Stimulated activated CD4-positive, alpha-beta T cell treated with anti-CD3 and anti-CD28 coated beads, Interleukin-4, amount 100 ng/mL, for 4 hours (primary cell): ENCODE measurements at places on chromosomes 4 and X.

DNA sequence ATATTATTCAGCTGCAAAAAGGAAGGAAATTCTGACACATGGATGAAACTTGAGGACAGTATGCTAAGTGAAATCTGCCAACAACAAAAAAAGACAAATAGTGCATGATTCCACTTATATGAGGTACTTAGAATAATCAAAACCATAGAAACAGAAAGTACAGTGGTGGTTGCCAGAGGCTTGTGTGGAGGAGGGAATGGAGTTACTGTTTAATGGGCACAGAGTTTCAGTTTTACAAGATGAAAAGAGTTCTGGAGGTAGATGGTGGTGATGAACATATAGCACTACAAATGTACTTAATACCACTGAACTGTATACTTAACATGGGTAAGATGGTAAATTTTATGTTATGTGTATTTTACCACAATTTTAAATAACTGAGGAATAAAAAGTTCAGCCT lies 212.0 kb upstream of the KLF3 start:
- no peak for DNase-seq

- DNase-seq: no peak
These were observed 2.4 kb upstream of the STIM2 start for GRCh38 chr4:26858035-26858918.

GRCh38 chr4:41799126-41799525 lies 50.6 kb upstream of the PHOX2B start:
- no peak for DNase-seq

GRCh38 chrX:1468250-1468772 lies 15.6 kb upstream of the ASMTL start:
- peak; percentile 64 for DNase-seq

DNA sequence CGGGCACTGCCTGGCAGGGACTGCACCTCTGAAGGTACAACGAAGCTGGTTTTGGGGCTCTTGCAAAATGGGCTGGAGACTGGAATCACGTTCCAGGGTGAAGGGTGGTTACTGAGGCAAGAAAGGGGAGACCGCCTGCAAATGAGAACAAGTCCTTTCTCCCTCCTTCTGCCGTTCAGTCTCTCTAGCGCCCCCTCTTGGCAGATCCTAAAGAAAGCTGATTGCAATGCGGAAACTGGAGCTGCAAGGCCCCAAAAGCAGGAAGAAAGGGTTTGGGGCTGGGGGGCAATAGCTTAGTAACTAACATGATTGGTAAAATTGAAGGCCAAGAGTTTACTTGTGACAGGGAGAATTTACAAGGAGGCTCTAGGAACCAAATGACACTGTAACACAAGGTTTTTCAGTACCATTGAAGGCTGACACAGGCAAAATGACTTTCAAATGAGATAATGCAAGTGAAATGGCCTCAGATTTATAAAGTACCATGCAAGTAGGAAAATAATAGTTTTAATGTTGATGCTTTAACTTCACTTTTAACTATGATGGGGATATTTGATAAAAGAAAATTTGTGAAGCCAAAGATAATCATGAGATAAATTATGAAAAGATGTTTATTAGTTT lies 222.7 kb upstream of the HAND2 start:
- no peak for DNase-seq

DNA sequence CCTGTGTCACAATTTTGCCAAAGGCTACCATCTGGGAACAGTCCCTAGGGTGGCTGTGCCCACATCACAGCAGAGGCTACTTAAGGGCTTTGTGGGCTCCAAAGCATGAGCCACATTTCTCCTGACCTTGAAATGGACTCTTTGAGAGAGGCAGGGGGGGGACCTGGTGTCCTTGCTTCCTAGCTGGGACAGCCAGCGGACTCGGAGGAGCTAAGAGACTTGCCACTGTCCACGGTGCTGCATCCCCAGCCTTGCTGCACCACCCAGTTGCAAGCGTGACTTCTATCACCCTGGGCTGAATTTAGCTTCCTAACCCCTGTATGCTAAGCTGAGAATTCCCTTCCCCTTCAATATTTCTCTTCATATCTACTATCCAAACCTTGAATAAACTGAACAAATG lies 99.0 kb downstream of the PHKA2 start:
- no peak for DNase-seq

GRCh38 chr4:30912098-30912714 lies 192.0 kb downstream of the PCDH7 start:
- no peak for DNase-seq

GRCh38 chr4:150874338-150875226 lies 140.5 kb downstream of the LRBA start:
- no peak for DNase-seq

DNA sequence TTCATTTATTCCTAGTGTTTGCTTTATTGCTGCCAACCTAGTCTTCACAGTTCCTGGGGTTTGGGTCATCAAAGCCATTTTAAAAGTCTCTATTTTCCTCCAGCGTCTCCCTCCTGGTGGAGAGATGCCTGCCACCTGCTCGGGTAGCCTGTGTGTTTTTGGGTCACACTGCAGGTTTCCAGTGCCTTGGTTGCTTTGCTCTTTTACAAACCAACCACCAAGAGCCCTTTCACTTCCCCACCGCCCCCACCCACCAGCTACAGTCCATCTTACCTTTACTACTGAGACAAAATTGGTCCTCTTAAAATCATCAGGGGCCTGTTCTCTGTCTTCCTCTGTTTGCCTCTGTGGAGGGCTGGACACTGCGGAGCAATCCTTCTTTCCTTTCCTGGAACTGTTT lies 280.5 kb upstream of the GATB start:
- no peak for DNase-seq

GRCh38 chr4:109134921-109135320 lies 167.5 kb downstream of the COL25A1 start:
- no peak for DNase-seq

GRCh38 chrX:138711399-138712347 lies at the start of gene FGF13:
Gene FGF13 (minus strand): TSS chrX:138711717. CDS start chrX:138711003, 714 bp downstream.
- no peak for DNase-seq

DNA sequence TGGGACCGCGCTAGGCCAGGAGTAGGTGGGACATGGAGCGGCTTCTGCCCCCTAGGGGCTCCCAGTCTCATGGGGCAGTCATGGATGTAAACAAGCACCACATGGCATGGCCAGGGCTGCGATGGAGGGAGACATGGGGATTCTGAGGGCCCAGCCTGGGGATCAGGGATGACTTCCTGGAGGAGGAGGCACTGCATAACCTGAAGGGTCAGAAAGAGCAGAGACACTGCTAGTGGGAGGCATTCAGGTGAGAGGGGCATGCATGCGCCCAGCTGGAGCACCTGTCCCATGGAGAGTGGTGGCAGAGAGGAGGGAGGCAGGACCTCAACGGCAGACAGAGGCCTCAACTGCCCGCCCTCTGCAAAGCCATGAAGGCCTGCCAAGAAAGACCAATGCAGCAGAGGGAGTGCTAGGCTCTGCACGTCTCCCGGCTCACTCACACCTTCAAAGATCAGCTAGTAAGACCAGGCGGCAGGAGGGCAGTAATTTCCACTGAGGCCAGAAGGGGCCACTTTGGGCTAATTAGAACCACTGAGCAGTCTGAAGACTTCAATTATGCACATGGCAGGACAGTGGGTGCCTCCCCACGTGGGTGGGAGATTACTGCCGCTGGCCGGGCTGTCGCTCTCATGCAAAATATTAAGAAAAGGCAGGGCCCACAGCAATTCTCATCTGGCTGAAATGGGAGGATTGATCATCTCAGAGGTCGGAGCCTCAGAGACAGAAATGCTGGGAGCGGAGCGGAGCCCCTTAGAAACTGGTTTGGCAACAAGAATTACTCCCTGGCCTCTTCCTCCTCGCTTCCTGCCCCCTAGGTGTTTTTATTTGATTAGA lies 69.6 kb downstream of the PPP2R2C start:
- DNase-seq: no peak

GRCh38 chr4:97998203-97998602 lies 145.1 kb downstream of the STPG2 start:
- no peak for DNase-seq

GRCh38 chr4:151052785-151053184 lies 37.7 kb upstream of the LRBA start:
- DNase-seq: no peak

- DNase-seq: no peak
These were observed 623.6 kb upstream of the TENM3 start for GRCh38 chr4:181619651-181620050.

- no peak for DNase-seq
These were observed 71.7 kb downstream of the CFAP299 start for GRCh38 chr4:80407246-80407645.

DNA sequence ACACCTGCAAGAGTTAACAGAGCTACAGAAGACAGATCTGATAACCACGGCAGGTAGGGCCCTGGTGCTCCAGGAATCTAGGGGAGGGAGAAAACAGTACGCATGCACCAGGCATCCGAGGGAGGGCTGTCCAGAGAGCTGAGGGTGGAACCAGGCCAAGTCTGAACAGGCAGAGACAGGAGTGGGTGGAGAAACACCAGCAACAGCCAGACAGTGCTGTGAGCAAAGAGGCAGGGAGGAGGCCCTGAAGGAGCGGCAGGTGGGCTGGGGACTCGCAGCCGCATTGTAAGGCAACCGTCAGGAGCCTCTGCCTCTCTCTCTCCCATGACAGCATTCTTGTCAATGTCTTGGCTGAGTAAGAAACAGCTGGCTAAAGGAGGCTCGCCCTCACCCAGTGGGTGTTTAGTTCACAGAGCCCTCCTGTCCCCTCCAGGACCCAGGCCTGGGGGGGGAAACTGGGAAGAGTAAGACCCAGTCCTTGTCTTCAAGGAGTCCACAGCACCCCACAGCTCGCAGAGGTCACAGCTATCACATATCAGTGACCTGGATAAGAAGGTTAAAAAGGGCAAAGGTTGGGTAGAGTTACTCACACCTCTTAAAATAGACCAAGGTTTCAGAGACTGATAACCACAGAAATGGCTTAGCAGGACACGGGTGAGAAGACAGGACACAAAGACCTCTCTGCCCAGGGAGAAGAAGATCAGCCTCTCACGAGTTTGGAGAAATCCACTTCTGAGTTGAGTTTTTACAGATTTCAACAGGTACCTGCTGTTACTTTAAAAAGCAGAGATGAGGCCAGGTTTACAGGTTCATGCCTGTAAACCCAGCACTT lies 10.5 kb downstream of the ACSL1 start:
- DNase-seq: no peak

GRCh38 chr4:147842573-147842972 lies 110.7 kb downstream of the ARHGAP10 start:
- no peak for DNase-seq

DNA sequence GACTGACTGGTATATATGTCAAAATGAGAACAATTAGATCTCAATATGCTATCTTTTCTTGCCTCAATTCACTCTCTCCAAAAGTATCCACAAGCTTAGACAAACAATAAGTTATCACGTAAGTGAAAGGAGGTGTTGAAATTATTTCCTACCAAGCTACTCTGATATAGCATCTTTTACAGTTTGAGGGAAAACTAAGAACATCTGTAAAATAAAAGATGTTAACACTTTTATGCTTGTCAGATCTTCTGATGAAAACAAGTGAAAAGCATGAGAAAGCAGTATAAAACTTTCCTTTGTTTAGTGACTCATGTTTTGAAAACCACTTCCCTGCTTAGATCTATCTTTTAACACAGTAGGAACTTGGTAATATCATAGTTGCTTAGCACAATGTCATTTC lies 8.4 kb upstream of the MAB21L2 start:
- DNase-seq: no peak

DNA sequence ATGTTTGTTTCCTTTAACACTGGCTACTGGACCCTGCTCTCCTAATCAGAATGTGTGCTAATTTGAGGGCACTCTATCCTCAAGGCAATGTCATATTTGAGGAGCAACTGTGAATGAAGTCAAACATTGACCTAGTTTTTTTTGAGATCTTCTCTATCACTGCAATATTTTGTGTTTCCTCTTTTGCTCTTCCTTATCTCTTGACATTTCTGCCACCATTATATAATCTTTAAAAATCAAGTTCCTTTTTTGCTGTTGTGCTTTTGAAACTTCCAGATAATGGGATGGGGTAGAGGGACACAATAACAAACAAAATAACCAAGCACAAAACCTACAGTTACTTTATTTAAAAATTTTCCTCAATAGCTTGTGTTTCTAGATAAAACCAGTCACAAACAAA lies 7.4 kb upstream of the WDFY3 start:
- no peak for DNase-seq

DNA sequence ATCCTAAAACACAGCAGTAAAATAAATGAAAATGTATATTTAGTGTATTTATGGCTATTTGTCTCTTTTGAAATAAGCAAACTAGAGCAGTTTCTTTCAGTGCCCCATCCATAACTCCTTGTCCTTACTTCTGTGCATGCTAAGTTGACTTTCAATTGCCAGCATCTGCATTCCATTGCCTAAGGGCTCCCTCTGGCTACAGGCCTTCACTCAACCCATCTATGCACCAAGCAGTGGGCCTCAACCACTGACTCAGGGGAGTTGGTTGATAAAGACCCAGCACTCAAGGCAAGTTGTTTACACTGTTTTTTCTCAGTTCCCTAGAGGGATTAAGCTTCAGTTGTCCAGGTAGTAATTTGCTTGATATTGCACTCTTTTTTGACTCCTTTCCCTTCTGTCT lies 265.7 kb downstream of the IQCM start:
- no peak for DNase-seq

GRCh38 chr4:112327965-112328733 lies 31.0 kb downstream of the ALPK1 start:
- no peak for DNase-seq

DNA sequence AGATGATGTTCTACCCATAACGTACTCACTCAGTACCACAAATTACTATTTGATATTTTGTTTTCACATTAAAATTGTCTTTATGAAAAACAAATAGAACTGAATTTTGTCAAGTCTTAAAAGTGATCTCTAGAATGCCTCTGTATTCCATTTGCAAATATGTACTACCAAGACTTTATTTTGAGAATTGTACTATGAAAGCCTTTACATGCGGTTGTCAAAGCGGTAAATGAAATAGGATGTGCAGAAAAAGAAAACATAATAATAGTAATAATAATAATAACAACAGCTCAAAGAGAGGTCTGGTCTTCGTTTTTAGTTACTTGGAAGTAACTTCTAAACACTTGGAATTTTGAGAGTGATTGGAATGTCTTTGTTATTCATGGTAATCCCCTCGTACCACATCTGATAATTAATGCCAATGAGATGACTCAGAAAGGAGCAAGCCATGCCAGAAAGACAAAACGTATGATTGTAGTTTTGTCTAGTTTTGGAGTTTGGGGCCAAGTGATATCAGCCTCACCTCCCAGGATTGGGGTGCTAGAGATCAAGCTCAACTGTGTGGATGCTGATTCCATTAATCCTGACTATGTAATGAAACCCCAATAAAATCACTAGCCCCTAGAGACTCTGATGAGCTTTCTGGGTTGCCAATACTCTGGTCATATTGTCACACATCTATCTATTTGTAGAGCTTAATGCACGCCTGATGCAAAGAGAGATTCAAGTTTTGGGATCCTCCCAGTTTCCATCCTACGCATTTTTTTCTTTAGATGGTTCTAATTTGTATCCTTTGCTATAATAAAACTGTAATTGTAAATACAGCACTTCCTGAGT lies 20.2 kb upstream of the CTSO start:
- no peak for DNase-seq

DNA sequence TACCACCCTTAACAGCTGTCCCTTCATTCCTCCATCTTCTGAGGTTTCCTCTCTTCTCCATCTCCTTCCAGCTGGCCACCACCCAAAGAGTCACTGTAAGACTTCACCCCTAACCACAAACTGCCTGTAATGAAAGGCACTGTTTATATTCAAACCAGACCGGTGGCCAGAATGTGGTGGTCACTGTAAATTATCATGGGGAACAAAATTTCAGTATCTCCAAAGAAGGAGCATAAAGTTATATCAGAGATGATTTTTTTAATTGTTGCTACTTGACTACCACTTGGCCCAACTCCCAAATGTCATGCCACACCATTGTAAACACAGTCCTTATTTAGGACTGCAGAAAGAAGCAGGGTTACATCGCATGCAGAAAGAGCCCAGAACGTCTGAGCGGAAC lies 44.8 kb downstream of the SMARCA1 start:
- DNase-seq: no peak

- no peak for DNase-seq
These were observed 1034.8 kb downstream of the DMD start for GRCh38 chrX:32176510-32176909.
